Activated CD4-positive, alpha-beta T cell treated with anti-CD3 and anti-CD28 coated beads, Interleukin-2, amount 10 ng/mL, durations not matched to agents 7 days and 5 days (primary cell): ENCODE measurements at places on chromosomes 3 and 15. TPM values are rescaled to one million over a fixed set of nuclear protein-coding genes. Genes with fewer than 3 reads are reported as not detected.

DNA sequence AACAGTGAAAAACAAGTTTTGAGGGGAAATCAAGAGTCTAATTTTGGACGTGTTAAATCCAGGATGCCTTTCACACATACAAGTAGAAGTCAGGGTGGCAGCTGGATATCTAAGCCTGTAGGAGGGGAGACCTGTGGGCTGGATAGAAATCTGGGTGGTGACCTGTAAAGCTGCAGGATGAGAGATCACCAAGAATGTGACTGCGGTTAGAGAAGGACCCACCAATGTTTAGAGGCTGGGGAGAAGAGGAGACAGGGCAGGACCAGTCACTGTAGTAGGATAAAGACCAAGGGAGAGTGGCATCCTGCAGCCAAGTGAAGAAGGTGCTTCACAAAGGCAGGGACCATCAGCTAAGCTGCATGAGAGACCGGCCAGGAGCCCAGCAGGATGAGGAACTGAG, 36.2 kb downstream of the MRAS start:
- no peak for DNase-seq

Gene GALNT15
- not detected for total RNA-seq

Gene CEMIP
- total RNA-seq: not detected

Gene ADIPOQ
- total RNA-seq: not detected

Gene SLC7A14
- total RNA-seq: not detected

DNA sequence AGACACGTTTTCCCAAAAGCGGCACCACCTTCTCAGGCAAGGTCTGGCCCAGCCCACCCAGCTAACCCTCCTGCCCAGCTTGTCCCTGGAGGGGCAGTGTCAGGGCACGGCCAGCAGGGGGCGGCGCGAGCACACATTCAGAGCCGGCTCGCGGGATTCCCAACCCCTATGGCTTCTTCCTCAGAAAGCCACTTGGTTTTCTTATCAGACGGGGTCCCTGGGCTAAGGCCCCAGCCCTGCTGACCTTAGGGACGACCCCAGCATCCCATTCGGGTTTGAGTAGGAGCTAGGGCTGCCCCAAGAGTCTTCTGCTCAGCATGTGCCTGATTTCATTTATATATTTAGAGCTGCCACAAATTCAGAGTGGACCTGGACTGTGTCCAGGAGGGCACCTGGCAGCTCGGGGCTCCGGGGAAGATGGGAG, 14.5 kb downstream of the RLBP1 start:
- DNase-seq: peak; percentile 71

Gene CDC25A
- 23.4 TPM for total RNA-seq

Gene PP2D1
- not detected for total RNA-seq

- no peak for DNase-seq
Observed at GRCh38 chr15:89498574-89498906, 2.2 kb upstream of the RHCG start.

DNA sequence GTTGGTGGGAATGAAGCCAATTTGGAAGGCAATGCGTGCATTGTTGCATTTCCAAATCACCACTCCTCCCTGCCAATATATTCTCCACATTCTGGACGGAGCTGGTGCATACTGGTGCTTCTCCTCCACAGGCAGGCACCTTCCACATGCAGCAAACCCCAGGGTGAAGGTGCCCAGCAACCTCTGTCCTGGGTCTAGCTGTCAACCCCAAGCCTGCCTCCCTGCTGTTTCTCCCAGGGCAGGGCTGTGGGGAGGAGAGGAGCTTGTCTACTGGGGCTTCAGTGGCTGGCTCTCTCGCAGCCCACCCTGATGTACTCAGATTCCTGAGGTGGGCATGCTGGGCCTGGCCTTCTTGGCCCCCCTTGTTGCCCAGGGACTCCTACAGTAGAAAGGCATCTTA, 20.1 kb downstream of the GASK1A start:
- no peak for DNase-seq

GRCh38 chr3:114884213-114884923, 262.7 kb downstream of the ZBTB20 start:
- DNase-seq: no peak

- no peak for DNase-seq
Observed at GRCh38 chr15:60134609-60135008, 130.5 kb downstream of the FOXB1 start.

Gene DLL4
- total RNA-seq: not detected

DNA sequence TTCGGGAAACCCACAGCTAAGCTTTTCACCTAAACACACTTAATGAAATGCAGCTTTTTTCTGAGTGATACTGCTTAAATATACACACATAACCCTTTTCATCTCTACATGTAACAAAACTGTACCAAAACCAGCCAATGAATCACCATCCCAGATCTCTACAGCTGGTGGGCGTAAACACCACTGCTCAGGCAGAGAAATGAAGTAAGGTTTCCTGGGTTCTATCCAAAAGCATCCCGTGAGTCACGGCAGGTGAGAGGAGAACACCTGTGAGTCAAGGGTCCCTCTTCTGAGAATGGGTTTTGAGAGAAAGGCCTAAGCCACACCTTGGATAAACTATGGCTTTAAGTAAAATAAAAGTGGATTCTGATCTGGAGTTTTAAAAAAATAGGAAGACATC, 2.6 kb downstream of the CLDN1 start:
- no peak for DNase-seq

Gene TMOD2
- total RNA-seq: 10.9 TPM

DNA sequence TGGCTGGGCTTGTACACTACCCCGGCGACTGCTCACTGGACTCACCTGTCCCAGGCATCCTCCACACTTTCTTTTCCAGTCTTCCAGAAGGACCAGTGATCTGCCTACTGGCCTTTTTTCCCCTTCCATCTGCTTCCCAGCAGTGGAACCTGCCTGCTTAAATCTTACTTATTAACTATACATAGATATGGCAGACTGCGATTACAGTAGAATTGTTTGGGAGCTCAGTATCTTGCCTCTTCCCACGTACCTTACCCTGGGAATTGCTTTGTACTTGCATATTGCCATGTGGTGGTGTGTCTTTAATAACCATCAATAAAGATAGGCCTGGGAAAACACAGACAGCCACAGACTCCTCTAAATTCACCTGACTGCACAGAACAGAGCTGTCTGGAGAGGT, 11.8 kb upstream of the HES1 start:
- no peak for DNase-seq

Gene FANCD2OS
- not detected for total RNA-seq

- no peak for DNase-seq
Observed at GRCh38 chr3:14728113-14728512, 53.2 kb downstream of the C3orf20 start.

DNA sequence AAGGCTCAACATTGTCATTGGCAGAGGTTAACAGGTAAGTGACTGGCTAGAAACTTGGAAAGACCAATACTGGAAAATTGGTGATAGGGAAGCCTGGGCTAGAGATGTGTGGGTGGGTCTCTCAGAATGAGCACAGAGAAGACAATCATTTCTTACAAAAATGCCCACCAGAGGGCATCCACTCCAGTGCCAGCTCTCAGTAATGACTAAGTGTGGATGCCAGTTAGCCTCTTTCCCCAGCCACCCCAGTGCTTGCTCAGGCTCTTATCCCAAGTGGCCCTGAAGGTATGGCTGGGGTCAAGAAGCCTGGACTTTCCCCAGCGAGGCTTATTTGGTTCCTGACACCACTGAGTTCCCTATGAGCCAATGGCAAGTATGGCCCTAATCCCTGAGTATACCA, 115.9 kb upstream of the ST8SIA2 start:
- DNase-seq: no peak

DNA sequence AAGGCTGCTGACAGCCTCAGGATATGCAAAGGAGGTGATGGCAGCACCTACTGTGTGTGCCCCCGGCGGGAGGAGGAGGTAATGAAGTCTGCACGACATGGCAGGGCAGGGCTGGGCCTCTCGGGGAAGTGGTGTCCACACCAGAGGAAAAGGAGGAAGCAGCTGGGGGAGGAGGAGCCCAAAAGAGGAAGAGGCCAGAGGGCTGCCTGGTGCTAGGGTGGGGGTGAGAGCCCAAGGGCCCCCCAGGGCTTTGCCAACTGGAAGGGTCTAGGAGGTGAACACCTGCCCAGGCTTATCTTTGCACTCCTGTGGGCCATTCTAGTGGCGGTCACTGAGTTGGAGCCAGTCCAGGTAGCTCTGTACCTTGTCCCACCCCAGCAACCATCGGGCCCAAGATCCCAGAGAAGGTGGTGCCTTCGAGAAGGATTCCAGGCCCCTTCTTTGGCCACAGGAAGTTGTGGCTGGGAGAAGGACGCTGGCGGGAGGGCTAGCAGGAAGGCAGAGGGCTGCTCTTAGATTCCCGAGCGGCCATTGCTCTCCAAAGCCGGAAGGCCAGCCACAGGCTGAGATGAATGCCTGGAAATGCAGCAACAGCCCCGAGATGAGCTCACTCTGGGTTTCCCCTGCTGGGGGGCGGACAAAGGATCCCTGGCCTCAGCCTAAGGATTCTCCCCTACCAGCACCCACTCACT, 7.0 kb downstream of the GNAI2 start:
- no peak for DNase-seq

DNA sequence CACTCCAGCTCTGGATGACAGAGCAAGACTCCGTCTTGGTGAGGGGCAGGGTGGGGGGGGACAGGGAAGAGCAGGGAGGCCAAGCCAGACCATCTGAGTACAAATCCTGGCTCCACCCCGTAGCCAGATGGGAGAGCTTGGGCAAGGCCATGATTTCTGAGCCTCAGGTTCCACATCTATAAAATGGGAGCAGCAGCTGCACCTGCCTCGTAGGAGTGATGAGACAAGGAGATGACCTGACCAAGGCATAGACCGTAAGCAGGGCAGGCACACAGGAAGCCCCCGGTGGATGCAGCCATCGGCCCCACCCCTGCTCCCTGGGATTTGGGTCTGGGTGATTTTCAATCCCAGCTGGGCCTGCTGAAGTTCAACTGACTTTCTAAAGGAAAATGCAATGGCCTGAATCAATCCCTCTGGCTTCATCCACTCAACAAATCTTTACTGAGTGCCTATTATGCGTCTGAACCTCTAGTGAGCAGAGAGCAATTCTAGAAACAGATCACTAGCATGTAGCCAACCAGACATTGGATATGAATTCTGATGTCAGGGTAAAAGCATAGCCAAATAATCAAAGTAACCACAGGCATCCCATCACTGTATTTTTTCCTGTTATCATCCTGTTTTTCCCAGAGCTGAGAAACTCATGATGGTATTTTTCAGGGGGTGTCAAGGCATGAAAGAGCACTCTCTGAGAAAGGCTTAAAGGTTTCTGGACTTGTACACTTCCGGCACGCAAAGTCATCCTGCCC, 141.2 kb downstream of the NUP210 start:
- DNase-seq: no peak

DNA sequence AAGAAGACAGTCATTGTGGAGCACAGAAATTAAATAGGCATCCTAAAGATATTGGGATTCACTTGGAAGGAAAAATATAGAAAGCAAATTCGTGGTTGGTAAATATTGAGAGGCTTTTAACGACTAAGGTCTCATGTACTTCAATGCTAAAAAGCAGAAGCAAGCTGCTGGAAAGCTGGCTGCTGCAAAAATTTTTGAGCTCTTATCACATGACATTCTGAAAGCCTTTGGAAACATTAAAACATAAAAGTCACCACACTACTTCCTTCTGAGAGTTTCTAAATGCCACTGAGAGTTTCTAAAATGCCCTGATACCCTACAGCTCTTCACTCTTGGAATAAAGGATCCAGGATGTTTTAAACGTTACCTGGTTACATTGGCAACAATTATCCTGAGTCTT, 39.0 kb upstream of the CBLB start:
- peak; percentile 13 for DNase-seq

Gene SPTBN5
- total RNA-seq: 1.2 TPM

- DNase-seq: no peak
Observed at GRCh38 chr15:70976851-70977250, 84.2 kb downstream of the LRRC49 start.

- no peak for DNase-seq
Observed at GRCh38 chr3:100737334-100737733, 28.0 kb downstream of the TFG start.

- DNase-seq: no peak
Observed at GRCh38 chr15:67173786-67174185, 80.7 kb downstream of the AAGAB start.

- no peak for DNase-seq
Observed at GRCh38 chr15:33093222-33093621, 101.3 kb downstream of the FMN1 start.

DNA sequence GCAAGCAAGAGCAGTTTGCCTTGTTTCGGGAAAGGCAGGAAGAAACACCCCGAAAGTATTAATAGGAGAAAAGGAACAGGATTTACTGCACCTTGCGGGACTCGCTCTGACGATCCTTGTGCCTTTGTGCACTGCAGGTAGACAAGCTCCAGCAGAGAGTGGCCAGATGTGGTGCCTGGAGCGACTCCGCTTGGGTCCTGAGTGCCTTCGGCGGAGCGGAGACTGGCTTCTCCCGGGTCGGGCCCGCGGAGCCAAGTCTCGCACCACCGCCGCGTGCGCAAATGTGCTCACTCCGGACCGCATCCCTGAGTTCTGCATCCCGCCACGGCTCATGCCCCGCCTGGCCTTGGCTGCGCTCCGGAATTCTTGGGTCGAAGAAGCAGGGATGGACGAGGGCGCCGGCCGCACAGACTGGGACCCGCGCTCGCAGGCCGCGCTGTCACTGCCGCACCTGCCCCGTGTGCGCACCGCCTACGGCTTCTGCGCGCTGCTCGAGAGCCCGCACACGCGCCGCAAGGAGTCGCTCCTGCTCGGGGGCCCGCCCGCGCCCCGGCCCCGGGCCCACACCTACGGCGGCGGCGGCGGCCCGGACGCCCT, 769 bp downstream of the C2CD4A start:
- DNase-seq: no peak

DNA sequence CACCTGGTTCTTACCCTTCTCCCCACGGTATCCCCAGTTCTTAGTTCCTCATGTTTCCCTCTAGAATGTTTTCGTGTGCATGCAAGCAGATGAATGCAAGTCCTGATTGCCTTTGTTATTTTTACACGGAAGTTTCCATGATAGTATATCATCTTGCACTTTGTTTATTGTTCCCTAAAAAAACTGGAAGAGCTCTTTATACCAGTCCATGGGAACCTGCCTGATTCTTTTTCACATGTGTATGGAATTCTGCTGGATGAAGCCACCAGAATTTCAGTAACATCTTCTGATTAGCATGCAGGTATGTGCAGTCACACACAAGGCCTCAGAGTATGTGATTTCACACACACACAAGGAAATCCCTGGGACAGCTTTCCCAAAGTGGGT, 16.0 kb upstream of the LRRK1 start:
- no peak for DNase-seq

DNA sequence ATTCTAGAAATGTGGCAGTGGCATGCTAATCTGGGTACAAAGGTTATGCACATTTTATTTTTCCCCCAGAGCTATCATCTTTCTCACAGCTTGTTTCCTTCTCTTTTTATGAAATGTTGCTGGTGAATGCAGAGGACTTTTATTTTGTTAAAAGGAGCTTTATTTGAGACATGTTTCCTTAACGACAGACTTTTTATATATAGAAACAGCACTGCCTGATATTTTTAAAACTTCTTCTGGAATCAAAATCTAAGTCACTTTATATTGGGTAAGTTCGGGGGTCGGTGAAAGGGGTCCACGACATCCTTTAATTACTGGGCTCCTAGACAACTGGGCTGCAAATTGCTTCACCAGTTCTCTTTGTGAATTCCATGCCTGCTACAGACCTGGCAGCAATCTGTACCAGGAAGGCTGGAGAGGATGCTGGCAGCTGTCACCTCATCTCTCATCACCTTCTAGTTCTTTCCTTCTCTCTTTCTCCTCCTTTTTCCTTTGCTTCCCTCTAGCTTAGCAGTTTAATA, 464.7 kb downstream of the PDCD6IP start:
- DNase-seq: no peak

- no peak for DNase-seq
Observed at GRCh38 chr3:131688370-131688769, 185.6 kb upstream of the MRPL3 start.

Gene PPIB
- total RNA-seq: 347 TPM

Gene IL17RB
- total RNA-seq: 3.7 TPM

- DNase-seq: no peak
Observed at GRCh38 chr15:67720556-67721175, 104.6 kb upstream of the SKOR1 start.

Gene CHRNA5
- total RNA-seq: 2.4 TPM
